ENCODE measurements at places on chromosomes 7 and 10.

GRCh38 chr7:130844811-130845580 lies 111.0 kb upstream of the KLF14 start:
- no peak for DNase-seq

DNA sequence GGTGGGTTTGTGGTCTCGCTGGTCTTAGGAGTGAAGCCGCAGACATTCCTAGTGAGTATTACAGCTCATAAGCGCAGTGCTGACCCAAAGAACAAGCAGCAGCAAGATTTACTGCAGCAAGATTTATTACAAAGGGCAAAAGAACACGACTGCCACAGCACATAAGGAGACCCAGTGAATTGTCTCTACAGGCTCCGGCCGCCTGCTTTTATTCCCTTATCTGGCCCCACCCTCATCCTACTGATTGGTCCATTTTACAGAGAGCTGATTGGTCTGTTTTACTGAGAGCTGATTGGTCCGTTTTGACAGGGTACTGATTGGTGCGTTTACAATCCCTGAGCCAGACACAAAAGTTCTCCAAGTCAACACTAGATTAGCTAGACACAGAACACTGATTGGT lies 82.1 kb downstream of the VIPR2 start:
- no peak for DNase-seq

DNA sequence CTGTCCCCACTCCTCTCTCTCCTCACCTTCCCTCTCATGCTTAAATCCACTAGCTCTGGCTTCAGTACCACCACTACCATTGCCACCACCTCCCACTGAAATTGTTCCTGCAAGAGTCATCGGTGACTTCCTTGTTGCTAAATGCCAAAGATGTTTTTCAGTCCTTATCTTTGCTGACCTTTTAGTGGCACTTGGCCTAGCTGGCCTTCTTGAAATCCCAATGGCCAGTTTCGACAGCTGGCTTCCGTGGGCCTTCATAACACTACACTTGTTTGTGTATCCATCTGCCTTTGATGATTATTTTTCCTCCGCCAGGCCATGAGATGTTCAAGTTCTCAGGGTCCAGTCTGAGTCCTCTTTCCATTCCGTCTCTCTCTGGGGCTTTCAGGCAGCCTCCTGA lies 118.2 kb upstream of the NANOS1 start:
- no peak for DNase-seq

GRCh38 chr7:901388-902154 lies 25.2 kb downstream of the GET4 start:
- DNase-seq = peak; percentile 83

DNA sequence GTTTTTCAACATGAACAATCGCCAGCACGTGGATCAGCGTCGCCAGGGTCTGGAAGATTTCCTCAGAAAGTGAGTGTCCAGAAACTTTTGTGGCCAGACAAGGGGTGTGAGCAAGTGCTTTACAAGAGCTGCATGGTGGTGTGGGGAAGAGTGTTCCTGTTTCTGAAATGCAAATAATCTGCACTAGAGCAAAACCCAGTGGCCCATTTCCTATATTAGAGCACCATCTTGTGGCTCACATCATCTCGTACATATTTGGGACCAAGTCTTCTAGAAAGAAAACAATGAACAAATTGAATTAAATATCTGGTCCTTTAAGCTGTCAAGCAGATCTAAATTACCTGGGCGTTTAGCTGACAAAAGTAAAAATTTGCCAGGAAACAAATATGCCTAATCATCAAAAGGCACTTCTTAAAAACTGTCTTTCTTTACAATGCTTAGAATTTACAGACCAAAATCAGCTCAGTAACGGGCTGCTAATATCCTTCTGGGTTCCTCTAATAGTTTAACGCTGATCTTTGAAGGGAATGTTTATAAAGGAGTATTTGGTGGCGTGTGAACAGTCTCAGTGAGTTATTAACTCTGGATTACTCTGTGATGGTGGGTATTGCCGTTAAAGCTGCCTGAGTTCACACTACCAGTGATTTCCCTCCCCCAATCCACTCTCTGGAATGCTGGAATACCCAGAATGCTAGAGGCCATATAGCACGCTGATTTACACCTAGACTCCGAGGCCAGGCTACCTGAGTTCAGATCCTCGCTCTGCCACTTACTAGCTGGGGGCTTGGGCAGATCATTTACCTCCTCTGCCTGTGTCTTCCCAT lies 73.6 kb downstream of the SNX10 start:
- peak; percentile 95 for DNase-seq

- no peak for DNase-seq
These were observed 56.3 kb upstream of the USP6NL start for GRCh38 chr10:11667756-11668155.

DNA sequence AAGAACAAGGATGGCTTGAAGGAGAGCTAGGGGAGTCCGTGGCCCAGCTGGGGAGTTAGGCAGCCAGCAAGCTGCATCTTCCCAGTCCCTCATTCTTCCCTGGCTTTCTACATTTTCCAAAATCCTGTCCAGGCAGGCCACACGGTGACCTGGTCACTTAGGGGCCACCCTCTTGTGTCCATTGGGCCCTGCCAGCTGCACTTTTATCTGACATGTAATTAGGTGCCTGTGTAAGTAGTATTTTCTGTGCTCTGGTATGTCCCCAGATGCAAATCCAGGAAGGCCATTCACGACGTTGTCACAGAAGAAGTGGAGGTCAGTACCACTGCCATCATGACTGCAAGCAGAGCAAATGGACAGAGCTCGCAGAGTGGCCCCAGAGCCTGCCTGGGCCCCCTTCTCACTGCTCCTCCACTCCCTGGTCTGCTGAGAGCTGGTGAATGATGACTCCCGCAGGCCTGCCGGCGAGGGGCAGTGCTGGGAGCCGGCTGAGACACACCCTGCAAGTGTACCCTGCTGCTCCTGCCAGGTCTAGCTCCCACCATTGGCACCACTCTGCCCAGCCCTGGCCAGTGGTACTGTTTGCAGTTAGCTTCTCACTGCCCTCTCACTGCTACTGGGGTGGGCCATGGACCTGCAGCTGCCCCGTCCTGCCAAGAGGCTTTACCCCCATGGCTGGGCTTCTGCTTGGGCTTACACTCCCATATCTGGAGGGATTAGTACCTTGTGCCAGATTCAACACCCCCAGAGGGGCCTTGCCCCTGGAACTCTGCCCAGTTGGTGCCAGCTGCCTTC lies 98.2 kb downstream of the GLRX3 start:
- DNase-seq = no peak

DNA sequence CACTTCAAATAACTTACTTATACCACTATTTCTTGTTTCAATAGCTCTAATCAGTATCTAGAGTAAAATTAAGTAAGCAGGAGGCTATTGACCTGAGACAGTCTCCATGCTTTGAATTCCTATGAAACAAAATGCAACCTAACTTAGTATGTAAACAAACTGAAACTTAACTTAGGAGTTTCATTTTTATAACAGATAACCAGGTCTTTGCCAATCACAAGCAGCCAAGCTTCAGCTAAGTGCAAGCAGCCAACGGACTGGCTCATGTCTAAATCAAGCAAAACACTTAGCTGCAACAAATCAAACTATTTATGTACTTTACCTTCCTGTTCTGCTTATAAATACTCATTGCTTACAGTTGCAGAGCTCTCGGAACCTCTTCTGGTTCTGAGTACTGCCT lies 4.4 kb upstream of the GSTK1 start:
- no peak for DNase-seq

DNA sequence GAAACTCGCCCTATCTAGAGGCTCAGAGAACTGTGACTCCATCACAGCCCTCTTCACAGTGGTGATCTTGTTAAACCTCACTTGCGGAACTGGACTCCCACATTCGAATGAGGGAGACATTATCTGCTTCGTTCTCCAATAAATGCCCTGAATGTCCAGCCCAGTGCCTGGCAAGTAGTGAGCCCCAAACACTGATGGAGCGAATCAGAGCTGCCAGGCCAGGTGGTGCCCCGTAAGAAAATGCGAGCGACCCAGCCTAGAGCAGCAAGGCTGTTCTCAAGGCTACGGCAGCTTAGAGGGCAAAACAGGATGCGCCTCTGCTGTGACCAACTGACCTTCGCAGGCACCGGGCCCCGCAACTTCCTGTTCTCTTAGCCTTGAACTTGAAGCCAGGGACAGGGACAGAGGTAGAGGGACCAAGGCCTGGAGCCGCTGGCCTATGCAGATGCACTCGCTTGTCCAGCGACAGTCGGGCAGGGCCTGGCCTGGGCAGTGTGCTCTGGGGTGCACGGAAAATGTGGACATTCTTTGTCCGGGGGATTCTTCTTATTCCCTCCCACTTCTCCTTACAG lies 217.6 kb downstream of the TCERG1L start:
- DNase-seq = no peak

DNA sequence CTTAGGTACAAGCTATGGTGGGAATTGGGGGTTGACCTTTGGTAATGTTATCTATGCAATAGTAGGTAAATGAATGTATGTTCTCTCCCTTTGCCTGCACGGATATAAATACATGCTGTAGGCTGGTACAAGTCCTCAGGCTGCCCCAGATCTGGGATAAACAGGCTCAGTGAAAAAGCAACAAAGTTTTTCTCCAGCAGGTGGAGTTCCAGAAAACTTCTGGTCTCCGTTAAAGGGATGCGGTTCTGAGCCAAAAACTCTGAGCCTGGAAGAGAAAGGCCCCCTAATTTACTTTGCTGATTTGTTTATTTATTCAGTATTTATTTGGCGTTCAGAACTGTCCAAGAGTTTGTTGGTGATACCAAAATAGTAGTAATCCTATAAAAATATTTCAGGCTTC lies 204.7 kb downstream of the ADRA2A start:
- DNase-seq = peak; percentile 9

DNA sequence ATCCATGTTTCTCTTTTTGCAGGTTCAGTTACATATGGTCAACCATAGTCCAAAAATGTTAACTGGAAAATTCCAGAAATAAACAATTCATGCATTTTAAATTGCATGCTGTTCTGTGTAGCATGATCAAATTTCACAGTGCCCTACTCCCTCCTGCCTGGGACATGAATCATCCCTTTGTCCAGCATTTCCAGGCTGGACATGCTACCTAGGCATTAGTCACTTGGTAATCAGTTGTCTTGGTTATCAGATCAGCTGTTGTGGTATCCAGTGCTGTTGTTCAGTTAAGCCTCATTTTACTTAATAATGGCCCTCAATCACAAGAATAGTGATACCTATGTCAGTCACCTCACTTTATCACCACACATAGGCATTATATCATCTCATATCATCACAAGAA lies 7.3 kb upstream of the PNLIP start:
- DNase-seq = no peak

GRCh38 chr7:1127001-1127400 lies 33.0 kb downstream of the ZFAND2A start:
- no peak for DNase-seq

DNA sequence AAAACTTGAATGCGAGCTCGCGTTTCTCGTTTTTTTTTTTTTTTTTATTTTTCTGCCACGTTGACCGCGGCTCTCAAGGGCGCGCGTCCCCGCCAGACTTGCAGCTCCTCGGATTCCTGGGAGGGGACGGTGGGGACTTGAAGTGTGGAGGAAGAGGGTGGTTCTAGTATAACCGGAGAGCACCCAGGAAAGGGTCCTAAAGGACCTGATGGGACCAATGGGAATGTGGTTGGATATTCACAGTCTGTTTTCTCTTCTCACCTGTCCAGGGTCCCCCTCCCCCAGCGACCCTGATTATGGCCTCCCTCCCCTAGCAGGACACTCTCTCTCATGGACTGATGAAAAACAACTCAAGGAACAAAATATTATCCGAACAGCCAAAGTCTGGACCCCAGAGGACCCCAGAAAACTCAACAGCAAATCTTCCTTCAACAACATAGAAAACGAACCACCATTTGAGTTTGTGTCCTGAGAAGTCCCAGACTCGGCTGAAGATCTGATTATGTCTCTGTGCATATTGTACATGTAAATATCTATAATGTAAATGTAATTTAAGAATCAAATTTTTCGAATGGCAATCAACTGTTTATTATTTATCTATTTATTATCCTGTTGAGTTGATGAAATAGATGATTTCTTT lies 1.4 kb downstream of the PTF1A start:
- no peak for DNase-seq

GRCh38 chr10:99648717-99649116 lies 10.6 kb upstream of the ENTPD7 start:
- no peak for DNase-seq

DNA sequence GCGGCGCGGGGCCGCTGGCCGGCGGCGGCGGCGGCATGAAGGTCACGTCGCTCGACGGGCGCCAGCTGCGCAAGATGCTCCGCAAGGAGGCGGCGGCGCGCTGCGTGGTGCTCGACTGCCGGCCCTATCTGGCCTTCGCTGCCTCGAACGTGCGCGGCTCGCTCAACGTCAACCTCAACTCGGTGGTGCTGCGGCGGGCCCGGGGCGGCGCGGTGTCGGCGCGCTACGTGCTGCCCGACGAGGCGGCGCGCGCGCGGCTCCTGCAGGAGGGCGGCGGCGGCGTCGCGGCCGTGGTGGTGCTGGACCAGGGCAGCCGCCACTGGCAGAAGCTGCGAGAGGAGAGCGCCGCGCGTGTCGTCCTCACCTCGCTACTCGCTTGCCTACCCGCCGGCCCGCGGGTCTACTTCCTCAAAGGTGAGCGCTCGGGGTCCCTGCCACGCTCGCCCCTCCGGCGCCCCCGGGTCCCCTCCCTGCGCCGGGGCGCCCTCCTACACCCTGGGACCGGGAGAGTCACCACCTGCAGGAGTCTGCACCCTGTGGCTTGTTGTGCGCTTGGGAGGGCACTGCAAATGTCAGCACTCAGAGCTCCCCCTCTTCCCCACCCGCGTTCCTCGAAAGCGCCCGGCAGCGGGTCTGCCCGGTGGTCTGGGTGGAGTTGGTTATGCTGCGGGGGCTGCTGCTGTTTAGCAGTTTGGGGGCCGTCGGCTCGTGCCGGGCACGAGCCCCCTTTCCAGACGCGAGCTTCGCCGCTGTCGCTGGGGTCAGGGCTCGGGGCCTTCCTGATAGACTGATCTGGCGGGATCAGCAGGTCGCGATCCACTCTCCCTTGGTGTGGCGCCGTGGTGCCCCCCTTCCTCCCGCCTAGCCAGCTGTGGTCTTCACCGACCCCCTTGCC lies 627 bp downstream of the DUSP5 start:
- no peak for DNase-seq

- no peak for DNase-seq
These were observed 202.2 kb downstream of the DNAJB9 start for GRCh38 chr7:108771853-108772252.

GRCh38 chr10:71721313-71721712 lies 1.7 kb upstream of the C10orf105 start:
- no peak for DNase-seq

- no peak for DNase-seq
These were observed 28.9 kb downstream of the PPIF start for GRCh38 chr10:79376078-79376628.

Data from pons (tissue), 1 donor.